Bladder microvascular endothelial cell (primary cell): ENCODE measurements at places on chromosomes 5 and 9. TPM values are rescaled to one million over a fixed set of nuclear protein-coding genes. Genes with fewer than 3 reads are reported as not detected.

BARX1 gene
- not detected in 2 replicates for total RNA-seq

ITK gene
- total RNA-seq = not detected in 2 replicates

PCDHB3 gene
- total RNA-seq = 0.32 and 1.2 TPM in 2 replicates

PCDHGA6 gene
- 1.5 and 4.1 TPM in 2 replicates for total RNA-seq

RAB3C gene
- total RNA-seq = 1.1 and 2.3 TPM in 2 replicates

CBY3 gene
- total RNA-seq = 0.16 TPM in 1 of 2 replicates, not detected in the other

CCNG1 gene
- 216 and 270 TPM in 2 replicates for total RNA-seq

MAMDC2 gene
- total RNA-seq = 6.2 and 31.2 TPM in 2 replicates

GGTA1 gene
- total RNA-seq = 0.16 and 2.5 TPM in 2 replicates

CAMK2A gene
- not detected in 2 replicates for total RNA-seq

ROPN1L gene
- 0.25 and 1.6 TPM in 2 replicates for total RNA-seq

SLC23A1 gene
- total RNA-seq = not detected in 2 replicates

ADAMTS13 gene
- 0.49 and 3.0 TPM in 2 replicates for total RNA-seq
